ENCODE measurements at places on chromosomes 2 and 18.

DNA sequence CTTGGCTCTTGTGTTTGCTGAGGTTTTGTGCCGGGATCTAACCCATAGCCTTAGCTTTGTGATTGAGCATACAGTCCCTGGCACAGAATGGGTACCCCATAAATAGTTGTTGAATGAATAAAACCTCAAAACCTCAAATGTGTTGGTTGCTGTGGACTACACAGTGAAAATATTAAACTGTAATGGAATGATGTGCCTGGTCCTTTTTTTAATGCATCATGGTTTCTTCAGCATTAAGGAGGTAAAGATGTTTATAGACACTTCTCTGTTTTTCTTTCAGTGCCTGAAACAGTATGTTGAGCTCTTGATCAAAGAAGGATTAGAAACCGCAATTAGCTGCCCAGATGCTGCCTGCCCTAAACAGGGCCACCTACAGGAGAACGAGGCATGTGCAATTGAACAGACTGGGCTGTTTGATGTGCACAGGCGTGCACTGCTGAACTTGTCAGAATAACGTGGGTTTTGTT, 97.0 kb downstream of the RNF144A start:
- DNase-seq, result no peak

- DNase-seq, result no peak
Measured at GRCh38 chr2:235263205-235264120, 230.4 kb upstream of the AGAP1 start.

GRCh38 chr2:235293061-235293460, 200.8 kb upstream of the AGAP1 start:
- DNase-seq, result no peak

DNA sequence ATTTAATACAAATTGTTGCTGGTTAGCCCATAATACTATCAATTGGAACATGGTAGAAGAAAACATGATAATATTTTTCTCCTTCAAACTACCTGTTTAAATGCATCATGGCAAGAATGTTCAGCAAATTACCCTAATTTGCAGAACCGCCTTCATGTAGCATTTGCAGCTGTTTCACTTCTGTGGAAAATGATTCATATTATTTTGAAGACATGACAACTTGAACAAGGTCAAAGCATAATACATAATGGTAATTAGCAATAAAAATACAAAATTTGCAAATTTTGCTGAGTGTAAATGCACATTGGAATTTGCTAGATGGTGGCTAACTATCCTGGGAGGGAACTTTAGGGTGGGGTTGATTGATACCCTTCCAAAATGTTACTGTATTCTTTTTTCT, 30.8 kb downstream of the ADAM23 start:
- no peak for DNase-seq

- no peak for DNase-seq
Measured at GRCh38 chr2:213036836-213037235, 114.6 kb downstream of the IKZF2 start.

DNA sequence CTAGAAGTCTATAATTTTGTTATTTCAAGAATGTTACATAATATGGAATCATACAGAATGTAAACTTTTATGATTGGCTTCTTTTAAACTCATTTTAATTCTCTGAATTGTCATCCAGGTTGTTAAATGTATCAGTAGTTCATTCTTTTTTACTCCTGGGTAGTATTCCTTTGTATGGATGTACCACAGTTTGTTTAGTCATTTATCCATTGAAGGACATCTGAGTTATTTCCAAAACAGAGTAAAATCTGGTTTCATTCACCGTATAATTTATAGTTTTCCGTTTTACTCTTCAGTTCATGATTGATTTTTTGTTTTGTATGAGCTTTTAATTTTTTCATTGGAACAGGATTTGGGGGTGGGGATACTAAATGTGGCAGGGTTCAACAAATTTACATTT, 132.4 kb downstream of the PMS1 start:
- DNase-seq, result no peak

GRCh38 chr18:21557607-21558253, 42.8 kb downstream of the ESCO1 start:
- DNase-seq, result no peak

DNA sequence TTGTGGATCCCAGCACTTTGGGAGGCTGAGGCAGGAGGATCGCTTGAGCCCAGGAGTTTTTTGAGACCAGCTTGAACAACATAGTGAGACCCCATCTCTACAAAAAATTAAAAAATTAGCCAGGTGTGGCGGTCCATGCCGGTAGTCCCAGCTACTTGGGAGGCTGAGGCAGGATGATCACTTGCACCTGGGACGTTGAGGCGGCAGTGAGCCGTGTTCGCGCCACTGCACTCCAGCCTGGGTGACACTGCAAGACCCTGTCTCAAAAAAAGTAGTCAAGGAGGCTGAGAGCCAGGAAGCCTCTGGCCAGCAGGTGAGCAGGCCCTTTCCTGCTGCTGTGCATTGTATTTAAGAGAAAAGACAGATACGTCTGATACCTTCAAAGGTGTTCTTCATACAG, 11.1 kb upstream of the PROC start:
- DNase-seq, result no peak
